ENCODE measurements at places on chromosomes 3 and 15.

DNA sequence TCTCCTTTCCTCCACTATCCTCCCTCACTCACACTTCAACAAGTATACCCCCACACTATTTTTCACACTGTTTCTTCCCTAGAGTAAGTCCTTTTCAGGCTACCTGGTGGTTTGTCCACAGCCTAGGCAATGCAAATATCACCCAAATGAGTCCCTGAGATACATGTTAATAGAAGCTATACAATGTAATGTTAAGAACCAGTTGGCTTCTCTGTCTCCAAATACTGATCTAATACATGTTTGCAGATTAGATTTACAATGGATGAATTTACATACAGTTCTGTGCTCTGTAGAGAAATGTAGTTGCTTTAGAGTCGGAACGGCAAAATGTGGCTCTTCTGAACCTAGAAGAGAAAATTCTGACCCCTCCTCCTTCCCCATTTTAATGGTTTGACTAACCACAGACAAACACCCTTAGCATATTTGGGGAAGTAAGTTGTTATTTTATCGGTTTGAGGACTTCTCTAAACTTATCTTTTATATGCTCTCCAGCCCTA, 63.6 kb upstream of the MBNL1 start:
- DNase-seq: peak; percentile 77

DNA sequence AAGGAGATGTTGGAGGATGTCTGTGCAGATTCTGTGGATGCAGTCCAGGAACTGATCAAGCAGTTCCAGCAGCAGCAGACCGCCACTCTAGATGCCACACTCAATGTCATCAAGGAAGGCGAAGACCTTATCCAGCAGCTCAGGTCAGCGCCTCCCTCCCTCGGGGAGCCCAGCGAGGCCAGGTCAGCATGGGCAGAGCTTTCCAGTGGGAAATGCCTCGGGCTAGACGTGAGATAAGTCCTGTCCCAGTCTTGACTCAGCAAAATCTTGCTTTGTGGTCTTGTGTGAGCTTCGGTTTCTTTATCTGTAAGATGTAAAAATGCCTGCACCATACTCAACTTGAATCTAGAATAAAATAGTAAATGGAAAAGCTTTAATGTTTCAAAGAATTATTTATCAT, 335.1 kb upstream of the UMPS start:
- no peak for DNase-seq

DNA sequence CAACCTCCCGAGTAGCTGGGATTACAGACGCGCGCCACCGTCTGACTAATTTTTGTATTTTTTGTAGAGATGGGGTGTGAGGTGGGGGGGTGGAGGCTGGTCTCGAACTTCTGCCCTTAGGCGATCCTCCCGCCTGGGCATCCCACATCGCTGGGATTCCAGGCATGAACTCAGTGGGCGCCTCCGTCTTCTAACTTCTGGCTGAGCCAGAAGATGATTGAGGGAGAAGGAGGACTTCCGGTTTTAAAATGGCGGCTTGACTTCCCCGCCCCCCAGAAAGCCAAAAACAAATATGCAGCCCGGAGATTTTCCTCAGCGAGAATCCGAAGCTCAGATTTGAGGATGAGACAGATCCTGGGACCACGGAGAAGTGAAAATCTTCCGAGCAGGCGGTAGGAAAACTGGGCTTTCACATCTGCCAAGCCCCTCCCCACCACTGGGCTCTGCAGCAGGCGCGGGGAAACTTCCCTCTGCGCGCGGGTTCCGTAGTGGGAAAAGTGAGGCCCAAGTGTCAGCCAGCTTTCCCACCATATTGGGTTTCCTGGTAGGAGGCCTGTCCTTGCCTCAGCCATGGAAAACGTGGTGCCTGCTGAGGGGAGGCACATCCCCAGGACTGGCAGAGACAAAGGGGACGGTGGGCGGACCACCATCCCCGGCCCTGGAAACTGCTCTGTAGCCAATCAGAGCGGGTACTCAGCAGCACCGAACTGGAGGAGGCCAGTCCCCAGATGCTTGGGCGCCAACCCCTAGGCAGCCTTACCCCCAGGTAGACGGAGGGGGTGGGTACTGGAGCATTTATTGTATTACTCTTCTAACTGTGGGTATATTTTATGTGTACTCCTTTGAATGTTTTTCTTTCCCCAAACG, 17.3 kb downstream of the CHST14 start:
- no peak for DNase-seq

DNA sequence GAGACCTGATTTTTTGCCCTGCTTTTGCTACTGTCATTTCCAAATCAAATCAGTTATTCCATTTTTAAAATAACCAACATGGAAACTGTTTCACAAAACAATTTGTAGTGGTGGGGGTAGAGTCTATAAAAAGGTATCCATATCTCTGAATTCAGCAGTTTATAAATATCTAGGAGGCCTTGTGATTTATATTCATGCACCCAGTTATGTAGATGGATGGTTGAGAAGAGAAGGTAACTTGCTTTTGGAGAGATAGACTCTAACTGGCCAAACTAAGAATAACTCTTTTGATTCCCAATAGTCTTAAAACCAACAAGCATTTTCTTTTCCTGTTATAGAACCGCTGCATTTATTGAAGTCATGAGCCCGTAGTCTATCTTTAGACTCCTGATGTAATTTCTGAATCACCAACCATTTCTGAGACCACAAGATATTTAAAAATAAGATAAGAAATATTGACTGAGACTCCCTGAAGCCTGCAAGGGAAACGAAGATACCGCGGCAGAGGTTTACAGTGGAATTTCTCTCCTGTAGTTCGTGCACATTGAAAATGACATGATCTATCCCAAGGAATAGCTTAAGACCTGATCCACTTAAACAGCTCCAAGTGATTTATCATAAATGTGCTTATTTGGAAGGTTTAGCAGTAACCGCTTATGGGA, 68.5 kb downstream of the SAMMSON start:
- no peak for DNase-seq

- DNase-seq: no peak
Observed at GRCh38 chr3:158127250-158128219, 17.6 kb downstream of the RSRC1 start.

DNA sequence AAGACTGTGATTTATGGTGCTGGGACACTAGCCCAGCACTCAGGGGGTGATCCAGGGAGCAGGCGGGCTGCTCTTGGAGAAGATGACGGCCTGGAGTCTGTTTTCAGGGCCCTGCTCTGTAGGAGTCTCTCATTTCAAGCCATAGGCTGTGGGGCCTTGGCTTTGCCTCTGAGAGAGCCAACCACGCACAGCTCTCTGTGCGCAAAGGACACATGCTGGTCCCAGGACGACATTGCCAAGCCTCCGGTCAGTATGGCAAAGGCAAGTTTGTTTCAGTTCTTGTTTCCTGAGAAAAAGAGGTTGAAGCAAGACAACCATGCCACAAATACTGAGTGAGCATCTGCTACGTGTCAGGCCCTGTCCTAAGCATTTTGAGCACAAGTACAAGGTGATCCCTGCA, 197.1 kb downstream of the EPHB1 start:
- DNase-seq: no peak

DNA sequence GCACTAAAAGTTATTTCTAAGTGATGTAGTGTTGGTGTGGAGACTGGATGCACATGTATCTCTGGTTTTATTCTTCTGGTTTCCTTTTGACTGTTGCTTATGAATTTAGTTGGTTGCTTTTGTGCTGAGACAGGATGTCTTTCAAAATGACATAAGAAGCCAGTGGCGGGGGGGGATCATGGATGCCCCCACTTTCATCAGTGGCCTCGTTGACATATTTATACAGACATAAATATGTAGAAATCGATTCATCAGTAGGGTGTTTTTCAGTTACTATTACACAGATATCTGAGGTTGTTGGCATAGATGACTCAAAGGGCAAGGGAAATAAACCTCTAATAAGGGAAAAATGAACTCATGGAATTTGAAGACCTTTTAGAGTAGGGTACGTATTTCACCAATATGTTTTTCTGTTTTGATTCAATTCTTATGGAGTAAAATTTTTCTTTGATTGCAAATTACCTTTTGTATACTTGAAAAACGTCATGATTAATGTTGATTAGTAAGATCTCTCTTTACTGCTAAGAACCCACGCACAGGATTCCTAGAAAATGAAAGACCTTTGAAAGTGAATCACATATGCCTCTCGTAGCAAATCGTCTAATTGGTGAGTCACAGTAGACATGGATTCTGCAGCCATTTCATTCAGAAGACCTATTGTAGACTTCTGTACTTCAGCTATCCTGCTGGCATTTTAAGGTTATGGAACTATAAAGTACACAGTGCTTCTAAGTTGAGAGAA, 97.4 kb upstream of the RBMS3 start:
- DNase-seq: no peak

DNA sequence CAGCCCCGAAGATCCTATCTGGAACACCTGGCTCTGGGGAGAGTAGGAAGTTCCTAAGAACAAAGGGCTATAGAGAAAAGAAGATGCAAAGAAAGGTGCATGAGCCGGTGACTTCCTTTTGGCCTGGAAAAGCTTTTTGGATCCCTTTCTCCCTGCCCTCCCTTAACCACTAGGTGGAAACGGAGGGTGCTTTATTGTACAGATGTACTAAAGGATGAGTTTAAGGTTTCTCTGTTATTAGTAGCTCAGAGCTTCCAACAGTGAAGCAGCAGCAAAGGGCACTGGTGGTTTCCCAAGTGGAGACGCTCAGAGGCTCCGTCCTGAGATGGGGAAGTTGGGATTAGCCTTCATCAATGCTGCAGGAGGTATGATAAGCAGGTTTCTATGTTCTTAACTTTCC, 5.9 kb upstream of the ADGRG7 start:
- peak; percentile 18 for DNase-seq

DNA sequence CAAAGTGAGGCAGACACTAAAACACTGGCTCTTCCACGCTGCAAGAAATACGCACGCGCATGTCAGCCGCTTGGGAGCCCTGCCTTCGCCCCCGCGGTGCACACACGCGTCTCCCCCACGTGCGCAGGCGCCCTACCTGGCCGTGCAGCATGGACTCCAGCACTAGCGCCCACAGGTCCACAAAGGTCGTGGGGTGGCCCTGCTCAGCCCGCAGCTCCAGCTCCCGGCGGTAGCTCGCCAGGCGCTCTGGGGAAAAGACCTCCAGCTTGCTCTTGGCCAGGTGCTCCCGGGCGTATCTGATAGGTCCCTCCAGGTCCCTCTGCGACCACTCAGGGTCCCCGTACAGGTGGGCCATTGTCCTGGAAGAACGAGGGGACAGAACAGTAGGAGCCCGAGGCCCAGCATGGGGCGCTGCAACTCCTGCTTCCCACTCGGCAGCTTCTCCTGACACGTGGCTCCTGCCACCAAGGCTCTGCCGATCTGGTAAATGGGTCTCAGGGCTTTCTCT, 14.9 kb downstream of the PLA2G4D start:
- no peak for DNase-seq

DNA sequence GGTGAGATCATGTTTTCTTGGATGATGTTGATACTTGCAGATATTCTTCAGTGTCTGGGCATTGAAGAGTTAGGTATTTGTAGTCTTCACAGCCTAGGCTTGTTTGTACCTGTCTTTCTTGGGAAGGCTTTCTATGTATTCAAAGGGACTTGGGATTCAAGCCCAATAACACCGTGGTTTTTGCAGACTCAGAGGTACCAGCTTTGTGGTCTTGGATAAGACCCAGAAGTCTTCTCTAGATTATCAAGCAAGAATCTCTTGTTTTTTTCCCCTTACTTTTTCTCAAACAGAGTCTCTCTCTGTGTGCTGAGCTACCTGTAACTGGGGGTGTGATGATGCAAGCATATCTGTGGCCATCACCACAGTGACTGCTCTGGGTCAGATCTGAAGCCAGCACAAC, 42.7 kb upstream of the CCK start:
- no peak for DNase-seq
